Activated gamma-delta T cell treated with Interleukin-2 at 50 U/mL for 16 hours (primary cell): ENCODE measurements at places on chromosomes 3 and 15.

- DNase-seq = no peak
Observed at GRCh38 chr3:182235504-182235903, 523.8 kb downstream of the SOX2 start.

GRCh38 chr3:13616359-13616758 is 67.4 kb downstream of the FBLN2 start:
- DNase-seq = no peak

DNA sequence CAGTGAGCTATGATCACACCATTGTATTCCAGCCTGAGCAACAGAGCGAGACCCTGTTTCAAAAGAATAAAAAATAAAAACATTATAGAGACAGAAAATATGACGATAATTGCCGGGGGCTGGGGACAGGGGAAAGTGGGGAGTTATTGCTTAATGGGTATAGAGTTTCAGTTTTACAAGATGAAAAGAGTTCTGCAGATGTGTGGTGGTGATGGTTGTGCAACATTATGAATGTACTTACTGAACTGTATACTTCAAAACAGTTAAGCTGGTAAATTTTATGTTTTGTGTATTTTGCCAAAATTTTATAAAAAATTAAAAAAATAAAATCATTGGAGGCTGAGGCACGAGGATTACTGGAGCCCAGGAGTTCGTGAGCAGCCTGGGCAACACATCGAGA is 24.8 kb upstream of the ZNF774 start:
- DNase-seq = no peak

- DNase-seq = no peak
Observed at GRCh38 chr3:69319652-69320051, 66.2 kb downstream of the FRMD4B start.

DNA sequence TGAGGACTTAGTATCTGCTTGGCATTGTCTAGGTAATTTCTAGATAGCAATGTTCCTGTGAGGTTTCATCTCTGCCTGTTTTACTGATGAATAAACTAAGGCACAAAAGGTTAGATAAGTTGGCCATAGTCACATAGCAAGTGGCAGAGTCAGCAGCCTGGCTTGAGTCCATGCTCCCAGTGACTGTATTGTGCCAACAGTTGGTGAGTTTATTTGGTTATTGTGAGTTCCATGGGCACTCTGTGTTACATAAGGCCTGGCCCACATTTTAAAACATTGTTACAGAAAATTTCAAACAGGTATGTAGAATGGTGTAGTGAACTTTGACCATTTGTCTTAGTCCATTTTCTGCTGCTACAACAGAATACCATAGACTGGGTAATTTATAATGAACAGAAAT is 15.2 kb downstream of the MCM2 start:
- DNase-seq = no peak

GRCh38 chr15:78023865-78024518 is 53.5 kb downstream of the TBC1D2B start:
- no peak for DNase-seq

GRCh38 chr3:42377681-42378080 is 32.7 kb downstream of the LYZL4 start:
- no peak for DNase-seq

DNA sequence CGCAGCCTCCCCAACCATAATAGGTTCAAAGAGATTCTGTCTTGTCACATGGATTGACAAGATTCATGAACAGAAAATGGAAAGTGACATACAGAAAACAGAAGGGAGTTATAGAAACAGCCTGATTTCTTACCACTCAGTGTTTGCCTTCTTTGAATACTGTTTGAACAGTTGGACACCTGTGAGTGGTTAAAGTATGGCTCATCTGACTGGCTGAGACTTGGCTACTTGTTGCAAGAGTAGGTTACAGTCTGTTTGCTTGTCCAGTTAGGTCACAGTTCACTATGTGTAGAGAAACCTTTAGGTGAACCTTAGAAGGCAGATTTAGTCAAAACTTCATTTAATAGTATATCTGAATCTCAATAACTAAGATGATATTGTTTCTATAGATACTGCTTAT is 1003.9 kb upstream of the EPHA6 start:
- no peak for DNase-seq

GRCh38 chr3:155890671-155891190 is 20.3 kb downstream of the GMPS start:
- no peak for DNase-seq

GRCh38 chr3:57120451-57121174 is 44.5 kb downstream of the IL17RD start:
- DNase-seq = no peak

- DNase-seq = no peak
Observed at GRCh38 chr3:129263161-129263910, 13.9 kb downstream of the COPG1 start.

DNA sequence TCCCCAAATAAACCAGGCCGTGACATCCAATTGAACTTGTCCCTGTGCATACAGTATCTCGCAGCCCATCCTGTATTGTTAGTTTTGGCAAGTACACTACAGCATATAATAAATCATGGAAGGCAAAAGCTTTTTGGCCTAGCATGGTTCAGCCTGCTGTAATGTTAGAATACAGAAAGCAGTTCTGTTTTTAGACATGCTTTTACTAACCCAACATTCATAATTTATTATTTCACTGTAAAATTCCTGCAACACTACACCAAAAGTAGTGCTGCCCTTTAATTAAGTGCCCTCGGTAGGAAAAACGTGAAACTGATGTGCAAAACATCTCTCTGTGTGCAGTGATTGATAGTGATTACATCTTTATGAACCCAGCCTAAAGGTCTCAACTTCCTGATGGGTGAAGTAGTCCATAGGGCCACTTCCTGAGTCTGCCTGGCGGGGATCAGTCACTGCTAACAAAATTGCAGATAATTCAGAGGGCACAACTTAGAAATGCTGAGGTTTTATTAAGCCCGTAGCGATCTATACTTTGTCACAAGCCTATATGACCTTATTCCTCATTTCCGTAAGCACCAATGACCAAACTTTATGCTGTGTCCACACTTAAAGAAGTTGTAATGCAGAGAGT is 227.8 kb downstream of the CDIN1 start:
- no peak for DNase-seq

DNA sequence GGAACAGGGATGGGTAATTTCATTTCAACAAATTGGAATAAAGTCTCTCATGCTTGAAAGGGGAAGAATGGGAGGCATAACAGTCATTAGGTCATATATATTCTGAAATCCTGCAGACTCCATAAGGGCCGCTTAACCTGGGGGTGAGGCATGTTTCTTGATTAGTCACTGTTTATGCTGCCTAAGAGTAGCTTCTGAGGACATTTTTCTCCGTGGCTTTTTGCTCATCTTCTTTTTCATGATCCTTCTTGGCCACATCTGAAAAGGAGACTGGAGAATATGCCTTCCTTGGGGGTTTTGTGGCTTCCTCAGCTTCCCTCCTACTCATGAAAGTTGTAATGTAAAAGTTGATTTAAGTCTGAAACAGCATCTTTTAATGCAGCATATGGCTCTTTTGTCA is 20.0 kb upstream of the CFAP20DC start:
- DNase-seq = no peak

DNA sequence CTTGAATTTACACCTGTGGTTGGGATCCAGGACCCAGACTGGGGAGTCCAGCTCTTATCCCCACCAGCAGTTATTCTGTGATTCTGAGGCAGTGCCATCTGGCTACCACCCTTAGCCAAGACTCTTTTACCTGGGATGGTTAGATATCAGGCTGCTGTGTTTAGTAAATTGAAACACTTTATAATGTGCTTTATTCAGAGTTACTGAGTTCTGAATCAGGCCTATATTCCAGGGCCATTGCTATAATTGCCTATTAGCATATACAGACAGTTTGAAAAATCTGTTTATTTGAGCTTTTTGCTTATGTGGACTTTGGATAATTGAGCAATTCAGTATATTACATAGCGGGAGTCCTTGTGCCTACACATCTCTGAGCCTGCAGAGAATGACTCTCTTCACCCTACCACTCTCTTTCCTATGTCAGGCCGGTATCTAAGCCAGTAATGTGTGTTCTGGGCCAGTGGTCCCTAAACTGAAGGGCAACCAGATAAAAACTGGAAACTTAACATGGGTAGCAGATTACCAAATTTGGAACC is 45.4 kb upstream of the TRAK1 start:
- no peak for DNase-seq

DNA sequence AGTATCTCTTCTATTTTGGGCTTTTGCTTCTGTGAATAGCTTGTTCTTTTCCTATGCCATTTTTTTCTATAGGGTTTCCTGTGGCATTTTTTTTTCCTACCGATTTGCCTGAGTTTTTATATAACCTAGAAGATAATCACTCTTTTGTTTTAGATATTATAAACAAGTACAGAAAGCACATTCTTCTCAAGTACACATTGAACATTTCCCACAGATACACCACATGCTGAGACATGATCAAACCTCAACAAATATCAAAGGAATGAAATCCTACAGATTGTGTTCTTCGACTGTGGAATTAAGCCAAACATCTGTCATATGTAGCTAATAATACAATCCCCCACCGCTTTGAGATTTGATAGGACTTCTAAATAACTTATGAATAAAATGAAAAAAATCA is 9.1 kb upstream of the FEM1B start:
- DNase-seq = no peak

- DNase-seq = no peak
Observed at GRCh38 chr3:50352781-50353180, 2.1 kb downstream of the CYB561D2 start.

DNA sequence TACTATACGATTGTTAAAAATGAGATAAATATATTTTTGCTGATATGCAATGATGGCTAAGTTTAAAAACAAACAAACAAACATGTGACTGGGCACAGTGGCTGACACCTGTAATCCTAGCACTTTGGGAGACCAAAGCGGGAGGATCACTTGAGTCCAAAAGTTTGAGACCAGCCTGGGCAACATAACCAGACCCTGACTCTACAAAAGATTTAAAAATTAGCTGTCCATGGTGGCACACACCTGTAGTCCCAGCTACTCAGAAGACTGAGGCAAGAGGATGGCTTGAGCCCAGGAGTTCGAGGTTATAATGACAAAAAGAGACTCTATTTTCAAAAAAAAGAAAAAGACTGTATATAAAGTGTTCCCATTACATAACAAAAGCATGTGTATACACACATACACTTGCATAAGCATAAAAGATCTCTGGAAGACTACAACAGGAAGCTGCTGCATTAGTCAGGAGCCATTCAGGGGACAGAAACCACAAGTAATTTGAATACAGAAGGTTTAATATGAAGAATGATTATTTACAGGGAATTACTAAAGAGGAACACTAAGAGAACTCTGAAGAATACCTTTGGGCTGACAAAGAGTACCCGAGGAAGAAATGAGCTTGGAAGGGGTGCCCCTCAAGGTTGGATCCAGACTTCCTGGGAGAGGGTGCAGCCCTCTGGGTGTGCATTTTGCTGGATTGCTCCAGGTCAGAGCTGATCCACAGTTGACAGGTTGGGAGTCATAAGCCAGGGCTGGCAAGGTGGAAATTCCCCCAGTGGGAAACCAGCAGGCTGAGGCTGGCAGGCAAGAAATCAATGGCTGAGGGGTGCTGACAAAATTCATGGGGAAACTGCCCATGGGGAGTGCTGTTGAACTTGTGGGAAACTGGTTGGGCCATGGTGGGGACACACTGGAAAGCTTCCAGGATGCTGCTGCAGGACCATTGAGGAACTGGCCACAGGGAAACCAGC is 9.3 kb upstream of the TM4SF18 start:
- DNase-seq = no peak

DNA sequence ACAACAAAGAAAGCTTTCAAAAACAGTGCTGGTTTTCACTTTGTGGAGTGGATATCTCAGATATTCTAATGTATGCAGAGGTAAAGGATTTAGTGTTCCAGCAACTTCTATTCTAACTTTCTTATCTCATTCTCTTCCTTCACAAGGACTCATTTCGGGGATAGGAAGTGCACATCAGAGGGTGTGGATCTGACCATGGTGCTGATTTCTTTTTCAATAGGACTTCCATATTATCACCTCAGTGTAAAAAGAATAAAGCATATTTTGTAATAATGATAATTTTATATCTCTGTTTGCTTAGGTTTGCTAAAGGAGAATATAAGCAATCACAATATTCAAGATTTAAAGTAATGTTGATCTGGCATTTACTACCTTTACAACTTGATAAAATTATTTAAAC is 12.5 kb upstream of the CADM2 start:
- DNase-seq = no peak

- no peak for DNase-seq
Observed at GRCh38 chr15:73955861-73956742, 29.8 kb downstream of the LOXL1 start.

DNA sequence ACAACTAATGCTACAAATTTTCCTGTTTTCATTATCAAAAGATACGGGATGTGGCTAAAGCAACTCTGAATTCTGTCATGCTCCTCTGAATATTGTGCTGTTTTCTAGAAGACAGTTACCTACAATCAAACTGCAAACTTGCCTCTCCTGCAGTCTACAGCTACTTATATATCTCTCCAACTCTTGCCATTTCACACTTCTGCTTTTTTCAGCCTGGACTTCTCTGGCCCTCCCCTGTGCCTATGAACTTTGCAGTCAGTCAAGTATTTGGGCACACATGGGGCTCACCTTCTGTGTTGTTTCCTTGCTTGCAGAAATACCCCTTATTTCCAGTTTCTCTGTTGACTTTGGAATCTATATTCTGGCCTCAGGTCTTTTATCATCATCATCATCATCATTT is 575.6 kb downstream of the GRM7 start:
- no peak for DNase-seq

- no peak for DNase-seq
Observed at GRCh38 chr15:90924375-90924774, 8.0 kb downstream of the HDDC3 start.
